ENCODE measurements at places on chromosomes 12 and 14. TPM values are rescaled to one million over a fixed set of nuclear protein-coding genes. Genes with fewer than 3 reads are reported as not detected.

- no peak for DNase-seq
Observed at GRCh38 chr12:25362646-25363045, 111.9 kb upstream of the KRAS start.

The RASSF9 gene
- polyA plus RNA-seq, result not detected

DNA sequence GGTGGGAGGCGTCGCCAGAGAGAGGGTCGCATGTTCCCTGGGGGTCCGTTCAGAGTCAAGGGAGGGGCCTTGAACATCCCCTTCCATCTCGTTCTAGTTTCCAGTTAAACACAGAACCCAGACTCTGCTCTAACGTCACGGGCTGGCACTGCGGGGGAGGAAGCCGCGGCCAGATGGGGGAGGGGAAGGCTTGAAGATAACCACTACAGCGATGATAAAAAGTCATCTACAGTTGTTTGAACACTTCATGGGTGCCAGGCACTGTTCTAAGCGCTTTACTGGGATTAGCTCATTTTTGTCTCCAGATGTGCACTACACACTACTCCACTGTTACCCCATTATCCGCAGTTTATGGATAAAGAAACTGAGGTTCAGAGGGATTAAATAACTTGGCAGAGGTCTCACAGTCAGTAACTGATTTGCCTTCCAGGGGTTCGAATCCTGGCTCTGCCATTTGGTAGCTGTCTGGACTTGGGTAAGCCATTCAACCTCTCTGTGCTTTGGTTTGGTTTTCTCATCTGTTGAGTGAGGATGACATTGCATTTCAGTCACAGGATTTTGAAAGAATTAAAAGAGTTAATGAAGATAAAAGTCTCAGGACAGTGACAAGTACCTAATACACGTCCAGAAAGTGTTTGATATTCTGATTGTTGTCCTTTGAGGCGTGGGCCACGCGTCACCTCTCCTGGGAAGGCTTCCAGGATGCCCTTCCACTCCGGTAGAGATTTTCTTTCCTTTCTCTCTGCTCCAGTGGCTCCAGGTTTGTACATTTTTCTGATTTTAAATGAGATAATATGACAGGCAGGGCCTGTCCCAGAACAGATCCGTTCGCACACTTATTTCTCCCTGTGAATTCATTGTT is 798 bp upstream of the RASAL1 start:
- DNase-seq, result peak; percentile 36

DNA sequence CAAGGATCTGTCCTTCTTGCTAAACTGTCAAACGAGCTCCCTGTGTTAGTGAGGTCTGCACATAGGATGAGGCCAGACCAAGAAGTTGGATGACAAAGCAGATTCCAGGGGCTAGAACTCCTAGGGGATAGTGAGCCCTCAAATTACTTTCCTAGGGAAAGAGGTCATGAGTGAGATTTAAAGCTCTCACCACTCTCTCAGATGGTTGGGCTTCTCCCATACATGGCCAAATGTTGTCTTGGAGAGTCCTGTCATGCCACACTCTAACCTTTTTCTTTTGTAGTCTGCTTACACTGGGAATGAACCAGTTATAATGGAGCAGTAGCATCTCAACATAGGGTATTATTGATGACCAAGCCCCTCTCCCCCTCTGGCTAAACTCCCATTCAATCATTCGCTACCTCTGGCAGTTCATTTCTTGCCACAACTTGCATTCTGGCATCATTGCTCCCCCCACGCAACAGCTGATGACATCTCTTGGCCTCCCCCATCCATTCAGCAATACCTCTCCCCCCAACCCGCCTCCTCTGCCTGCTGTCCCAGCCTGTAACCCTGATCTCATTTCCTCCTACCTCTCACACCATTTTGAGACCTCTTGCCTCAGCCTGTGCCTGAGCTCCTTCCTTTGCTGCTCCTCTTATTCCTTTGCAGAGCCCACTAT is 64.7 kb upstream of the CISTR start:
- DNase-seq, result no peak
